ENCODE measurements at places on chromosomes 5 and 9.

- DNase-seq, result no peak
Measured at GRCh38 chr5:128303593-128303992, 220.0 kb downstream of the SLC12A2 start.

- DNase-seq, result no peak
Measured at GRCh38 chr9:92762781-92763708, 1.6 kb downstream of the BICD2 start.

- no peak for DNase-seq
Measured at GRCh38 chr9:134058716-134059115, 9.1 kb downstream of the BRD3 start.

GRCh38 chr9:103942200-103942599 is 151.9 kb upstream of the SMC2 start:
- DNase-seq, result no peak

GRCh38 chr9:102237094-102237493 is 498.6 kb upstream of the GRIN3A start:
- no peak for DNase-seq

GRCh38 chr5:128708841-128709240 is 170.8 kb upstream of the FBN2 start:
- DNase-seq, result no peak

- peak; percentile 59 for DNase-seq
Measured at GRCh38 chr9:131762356-131762932, 22.6 kb upstream of the RAPGEF1 start.

DNA sequence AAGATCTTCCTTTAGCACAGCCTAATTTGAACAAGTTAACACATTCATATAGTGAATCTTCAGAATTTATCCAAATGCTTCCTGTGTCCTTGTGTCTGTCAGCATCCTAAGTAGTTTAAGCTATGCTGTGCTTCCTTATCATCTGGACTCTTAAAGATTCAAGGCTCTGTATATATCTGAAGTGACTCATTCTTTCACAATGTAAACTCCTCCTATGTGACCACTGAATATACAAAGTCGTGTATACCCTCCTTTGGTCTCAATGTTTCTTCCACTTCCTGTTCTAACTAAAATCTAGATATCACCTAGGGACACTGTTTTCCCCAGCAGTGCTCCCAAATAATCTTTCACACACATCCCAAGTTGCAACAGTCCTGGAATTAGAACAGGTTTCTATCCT is 935.7 kb upstream of the NUDT12 start:
- DNase-seq, result no peak

DNA sequence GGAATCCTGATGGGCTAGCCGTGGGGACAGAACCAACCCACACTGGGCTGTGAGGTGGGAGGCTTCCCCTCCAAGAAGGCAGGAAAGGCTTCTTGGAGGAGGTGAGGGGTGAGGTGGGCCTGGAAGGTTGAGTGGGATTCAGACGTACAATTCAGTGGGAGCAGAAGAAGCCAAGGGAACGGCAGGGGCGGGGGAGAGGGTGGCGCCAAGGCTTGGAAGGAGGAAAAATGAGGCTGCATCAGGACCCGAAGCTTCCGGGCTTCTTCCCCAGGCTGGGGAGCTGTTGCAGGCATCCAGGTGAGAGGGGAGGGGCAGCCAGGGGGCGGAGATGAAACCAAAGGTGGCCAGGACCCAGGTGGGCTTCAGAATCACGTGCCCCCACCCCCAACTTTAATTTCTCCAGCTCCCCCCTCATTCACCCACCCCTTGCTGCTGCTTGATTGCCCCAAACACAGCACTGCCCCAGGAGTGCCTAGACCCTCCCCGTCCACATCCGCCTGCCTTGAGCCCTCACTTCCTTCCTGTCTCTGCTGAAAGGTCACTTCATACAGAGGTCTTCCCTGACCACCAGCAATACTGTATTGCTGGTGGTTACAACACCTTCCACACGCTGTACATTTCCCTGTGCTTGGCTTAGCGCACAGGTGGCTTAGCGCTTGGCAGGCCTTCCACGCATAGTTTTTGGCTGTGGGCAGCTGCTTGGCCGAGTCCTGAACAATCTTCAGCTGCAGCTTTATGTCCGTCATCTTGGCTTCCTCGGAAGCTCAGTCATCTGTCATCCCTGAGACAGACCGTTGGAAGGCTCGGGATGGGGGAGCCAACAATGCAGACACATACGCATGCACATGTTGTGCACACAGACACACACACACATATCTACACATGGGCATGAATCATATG is 193.5 kb downstream of the RGS3 start:
- no peak for DNase-seq

DNA sequence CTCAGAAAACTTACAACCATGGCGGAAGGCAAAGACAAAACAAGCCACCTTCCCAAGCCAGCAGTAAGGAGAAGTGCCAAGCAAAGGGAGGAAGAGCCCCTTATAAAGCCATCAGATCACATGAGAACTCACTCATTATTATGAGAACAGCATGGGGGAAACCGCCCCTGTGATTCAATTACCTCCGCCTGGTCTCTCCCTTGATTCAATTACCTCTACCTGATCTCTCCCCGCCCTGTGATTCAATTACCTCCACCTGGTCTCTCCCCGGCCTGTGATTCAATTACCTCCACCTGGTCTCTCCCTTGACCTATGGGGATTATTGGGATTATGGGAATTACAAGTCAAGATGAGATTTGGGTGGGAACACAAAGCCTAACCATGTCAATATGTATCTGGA is 467.3 kb upstream of the FTMT start:
- no peak for DNase-seq

GRCh38 chr9:129539446-129539845 is 81.5 kb downstream of the C9orf50 start:
- DNase-seq, result no peak

GRCh38 chr5:83889971-83890745 is 169.5 kb upstream of the HAPLN1 start:
- DNase-seq, result no peak

- no peak for DNase-seq
Measured at GRCh38 chr5:127580731-127581130, 63.3 kb downstream of the PRRC1 start.

DNA sequence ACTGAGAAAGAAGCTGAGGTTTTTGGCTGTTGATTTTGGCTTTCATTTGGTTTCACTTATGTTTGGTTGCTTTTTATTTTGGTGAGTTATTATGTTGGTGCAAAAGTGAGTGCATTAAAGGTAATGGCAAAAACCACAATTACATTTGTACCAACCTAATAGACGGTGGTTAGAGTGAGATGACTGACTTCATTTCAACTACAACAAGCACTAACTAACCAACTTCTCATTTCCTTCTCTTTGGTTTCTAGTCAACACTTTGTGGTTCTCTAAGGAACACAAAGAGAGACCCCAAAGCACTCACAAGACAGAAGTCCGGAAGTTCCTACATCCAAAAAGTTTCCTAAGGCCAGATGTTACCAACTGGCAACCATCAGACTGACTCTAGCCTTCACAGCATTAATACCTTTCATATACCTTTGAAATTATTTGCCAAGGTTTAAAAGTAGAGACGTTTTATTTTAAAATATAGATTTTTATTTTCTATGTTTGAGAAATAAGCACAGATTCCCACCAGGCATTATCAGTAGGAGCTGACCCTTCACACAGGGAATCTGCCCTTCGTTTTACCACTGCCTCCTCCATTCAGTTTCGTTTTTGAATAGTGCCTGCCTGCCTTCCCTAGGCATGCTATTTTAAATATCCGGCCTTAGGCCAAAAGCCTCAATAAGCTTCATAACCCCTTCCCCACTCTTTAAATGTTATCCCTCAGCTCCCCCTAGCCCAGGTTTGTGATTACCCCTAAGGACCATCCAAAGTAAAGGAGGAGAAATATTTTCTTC is 301.1 kb upstream of the PTGER4 start:
- no peak for DNase-seq

GRCh38 chr5:143782588-143783386 is 29.2 kb upstream of the HMHB1 start:
- no peak for DNase-seq

DNA sequence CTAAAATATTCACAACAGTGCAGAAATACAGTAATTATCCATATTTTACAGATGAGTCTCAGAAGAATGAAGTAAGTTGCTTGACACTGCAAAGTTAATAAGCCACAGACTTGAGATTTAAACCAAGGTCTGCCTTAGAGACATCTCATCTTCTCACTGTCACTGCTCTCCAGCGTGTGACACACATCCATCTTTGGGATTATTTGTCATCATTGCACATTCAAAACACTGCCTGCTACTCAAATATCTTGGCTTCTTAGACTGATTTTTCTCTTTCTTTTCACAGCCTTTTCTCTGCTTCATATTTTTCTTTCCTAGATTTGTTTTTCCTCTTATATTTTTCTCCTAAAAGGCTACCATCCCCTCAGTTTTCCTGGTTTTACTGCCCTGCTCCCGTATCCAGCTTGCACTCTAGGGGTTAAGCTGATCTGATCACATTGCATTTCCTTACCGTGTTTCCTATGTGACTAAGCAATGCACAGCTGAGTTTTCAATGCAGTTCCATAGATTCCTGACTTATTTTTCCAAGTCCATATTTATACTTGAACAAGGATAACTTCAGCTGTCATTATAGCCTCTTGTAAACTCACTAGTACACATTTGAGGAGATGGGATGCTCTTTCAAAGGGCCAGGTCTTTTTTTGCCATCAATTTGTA is 353.0 kb downstream of the PLK2 start:
- DNase-seq, result no peak

DNA sequence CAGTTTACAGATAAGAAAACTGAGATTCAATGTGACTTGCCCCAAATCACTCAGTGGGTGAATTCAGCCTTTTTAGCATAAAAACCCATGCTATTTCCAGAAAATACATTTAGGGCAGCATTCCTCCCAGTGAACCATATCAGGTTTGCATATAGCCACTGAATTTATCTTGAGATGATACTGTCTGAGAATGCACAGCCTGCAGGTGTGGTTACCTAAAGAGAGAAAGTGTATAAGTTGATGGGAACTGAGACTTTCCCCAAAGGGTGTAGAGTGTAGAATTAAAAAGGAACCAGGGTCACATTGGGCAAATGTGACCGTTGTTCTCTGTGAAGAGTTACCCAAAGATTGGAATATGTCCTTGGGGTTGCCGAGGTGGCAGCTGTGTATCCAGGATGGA is 100.0 kb upstream of the PIK3R1 start:
- no peak for DNase-seq
